Naive B cell (primary cell): ENCODE measurements at places on chromosomes 11 and 22. TPM values are rescaled to one million over a fixed set of nuclear protein-coding genes. Genes with fewer than 3 reads are reported as not detected.

DNA sequence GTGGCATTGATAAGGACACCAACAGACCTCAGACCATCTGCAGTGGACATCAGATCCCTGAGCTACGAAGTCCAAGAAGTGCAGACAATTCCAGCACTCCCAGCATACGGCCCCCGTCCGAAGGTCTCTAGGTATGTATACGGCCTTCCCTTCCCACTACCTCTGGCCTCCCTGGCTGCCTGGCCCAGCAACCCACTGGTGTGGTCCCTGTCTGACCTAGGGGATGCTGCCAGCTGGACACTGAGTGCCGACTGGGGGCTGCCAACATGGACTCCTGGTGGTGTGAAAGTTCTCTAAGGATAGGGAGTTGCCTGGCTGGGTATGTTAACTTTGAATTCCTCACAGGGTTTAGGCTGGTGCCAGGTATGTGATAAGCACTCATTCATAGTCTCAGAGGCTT, 17.5 kb upstream of the TEF start:
- H3K27me3 ChIP-seq = no peaks in the 10 kb centered on the region
- H3K4me1 ChIP-seq = peaks cover 4% of the 10 kb centered on the region
- H3K27ac ChIP-seq = peak overlapping the region; percentile 37
- H3K4me3 ChIP-seq = no peak overlapping the region
- DNase-seq = no peak
- no peaks in the 10 kb centered on the region for H3K36me3 ChIP-seq

DNA sequence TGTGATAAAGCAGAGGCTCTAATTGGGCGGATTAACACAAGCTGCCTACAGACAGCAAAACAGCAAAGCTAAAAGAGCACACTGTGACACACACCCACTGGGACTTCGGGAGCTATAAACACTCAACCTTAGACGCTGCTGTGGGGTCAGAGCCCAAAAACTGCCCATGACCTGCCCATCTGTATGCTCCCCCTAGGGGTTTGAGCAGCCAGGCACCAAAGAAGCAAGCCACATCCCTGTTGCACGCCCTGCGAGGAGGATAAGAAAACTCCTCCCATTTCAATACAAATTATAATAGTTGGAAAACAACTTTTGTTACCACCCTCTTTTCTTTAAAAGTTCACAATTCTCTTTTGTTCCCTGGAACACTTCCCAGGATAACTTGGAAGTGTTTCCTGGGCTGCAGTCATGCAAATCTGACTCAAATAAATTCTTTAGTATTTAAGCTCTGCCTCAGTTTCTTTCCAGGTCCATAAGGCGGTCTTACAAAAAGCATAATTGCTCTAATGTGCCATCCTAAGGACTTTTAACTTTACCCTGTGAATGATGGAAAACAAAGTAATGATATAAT, 86.4 kb downstream of the DLG2 start:
- no peaks in the 10 kb centered on the region for H3K36me3 ChIP-seq
- H3K4me1 ChIP-seq = no peaks in the 10 kb centered on the region
- no peak overlapping the region for H3K4me3 ChIP-seq
- peaks cover 1% of the 10 kb centered on the region for H3K27me3 ChIP-seq
- DNase-seq = no peak
- no peak overlapping the region for H3K27ac ChIP-seq

The CRYBB2 gene
- not detected for polyA plus RNA-seq

The PRRG4 gene
- not detected for polyA plus RNA-seq
